NCI-H2171 (cell line): ENCODE measurements at places on chromosomes 3 and 15.

DNA sequence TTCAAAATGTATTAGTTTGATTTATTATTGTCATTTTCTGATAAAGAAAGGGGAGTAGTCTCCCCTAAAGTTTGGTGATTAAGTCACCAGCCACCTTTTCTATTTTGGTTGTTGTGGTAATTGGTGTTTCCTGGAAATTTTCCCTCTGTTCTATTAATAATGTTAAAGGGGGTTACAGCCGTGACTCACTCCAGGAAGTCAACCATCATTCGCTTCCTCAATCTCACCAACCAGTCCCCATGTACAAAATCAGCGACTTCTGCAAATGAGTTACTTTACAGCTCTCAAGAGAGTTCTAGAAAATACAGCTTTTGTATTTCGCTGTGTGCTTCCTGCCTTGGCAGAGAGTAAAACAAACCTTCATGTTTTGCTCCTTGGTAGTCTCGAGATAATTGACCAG lies 285.1 kb downstream of the LPP start:
- DNase-seq, result no peak

- no peak for DNase-seq
Observed at GRCh38 chr3:53802256-53802880, 43.9 kb downstream of the CHDH start.

- peak; percentile 98 for DNase-seq
Observed at GRCh38 chr15:75450307-75451201, 936 bp downstream of the SIN3A start.

- no peak for DNase-seq
Observed at GRCh38 chr3:196184881-196185280, 26.3 kb downstream of the ZDHHC19 start.

DNA sequence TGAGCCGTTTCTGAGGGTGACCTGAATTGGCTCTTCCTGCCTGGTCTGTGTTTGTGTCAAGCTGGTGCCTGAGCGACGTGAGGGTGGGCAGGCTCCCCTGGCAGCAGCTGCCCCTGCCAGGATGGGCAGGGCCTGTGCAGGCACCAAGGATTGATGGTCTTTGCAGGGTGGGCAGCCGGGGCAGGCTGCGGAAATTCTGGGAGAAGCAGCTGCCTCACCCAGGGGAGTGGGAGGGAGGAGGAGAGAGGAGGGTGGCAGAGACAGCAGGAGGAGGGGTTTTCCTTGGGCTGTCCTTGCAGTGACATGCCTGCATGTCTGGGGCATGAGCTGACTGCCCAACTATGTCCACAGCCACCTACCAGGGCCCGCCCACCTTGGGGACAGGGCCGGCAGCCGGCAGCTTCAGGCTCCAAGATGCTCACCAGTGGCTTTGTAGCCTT lies 27.9 kb upstream of the SLC6A6 start:
- no peak for DNase-seq

- no peak for DNase-seq
Observed at GRCh38 chr15:64738226-64739095, 36.9 kb downstream of the RBPMS2 start.

- no peak for DNase-seq
Observed at GRCh38 chr3:39250116-39250747, 29.6 kb downstream of the CX3CR1 start.

DNA sequence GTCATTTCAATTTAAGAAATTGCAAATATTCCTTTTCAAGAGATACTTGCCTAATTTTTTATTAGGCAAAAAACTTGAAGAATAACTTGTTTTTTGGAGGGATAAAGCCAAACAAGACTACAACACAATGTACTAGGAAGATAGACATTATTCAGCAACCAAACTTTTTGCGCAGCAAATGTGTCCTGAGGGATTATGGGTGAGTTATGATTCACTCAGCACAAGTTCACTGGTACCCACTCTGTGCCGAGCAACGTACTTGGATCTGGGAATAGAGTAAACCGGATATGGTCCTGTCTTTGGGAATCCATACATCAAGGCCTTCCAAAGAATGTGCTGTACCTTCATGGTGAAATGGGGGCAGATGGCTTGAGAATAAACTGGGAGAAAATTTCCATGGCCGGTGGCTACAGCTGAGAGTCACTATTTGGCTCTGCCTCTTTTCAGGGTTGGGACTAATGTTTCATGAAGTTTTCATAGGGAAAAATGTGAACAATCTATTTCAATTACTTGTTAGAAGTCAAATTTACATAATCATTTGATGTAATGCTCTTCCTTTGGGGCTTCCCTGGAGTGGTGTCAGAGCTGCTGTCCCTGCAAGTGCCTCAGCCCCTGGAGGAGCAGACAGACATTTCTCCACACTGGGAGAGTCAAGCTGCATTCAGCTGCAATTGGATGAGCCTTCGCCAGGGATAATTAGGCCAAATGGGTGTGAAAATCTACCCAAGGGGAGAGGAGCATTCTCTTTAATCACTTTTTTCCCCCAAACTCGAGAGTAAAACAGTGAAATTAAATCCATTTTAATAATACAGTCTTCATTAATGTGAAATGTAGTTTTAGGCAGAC lies 315.2 kb downstream of the CLSTN2 start:
- DNase-seq, result no peak

- DNase-seq, result no peak
Observed at GRCh38 chr3:124920718-124921117, 13.8 kb downstream of the MUC13 start.

DNA sequence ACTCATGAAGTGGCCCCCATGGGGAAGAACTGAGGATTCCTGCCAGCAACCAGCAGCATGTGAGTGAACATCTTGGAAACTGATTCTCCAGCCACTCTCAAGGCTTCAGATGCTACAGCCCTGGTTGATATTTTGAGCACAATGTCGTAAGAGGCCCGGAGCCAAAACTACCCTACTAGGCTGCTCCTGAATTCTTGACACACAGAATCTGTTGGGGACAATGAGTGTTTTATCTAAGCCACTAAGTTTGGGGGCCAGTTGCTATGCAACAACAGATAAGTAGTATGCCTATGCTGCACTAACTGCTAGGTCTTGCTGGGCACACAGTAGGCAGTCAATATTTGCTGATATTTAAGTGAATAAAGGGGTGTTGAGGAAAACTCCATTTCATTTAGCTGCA lies 89.9 kb upstream of the CHL1 start:
- DNase-seq, result no peak

DNA sequence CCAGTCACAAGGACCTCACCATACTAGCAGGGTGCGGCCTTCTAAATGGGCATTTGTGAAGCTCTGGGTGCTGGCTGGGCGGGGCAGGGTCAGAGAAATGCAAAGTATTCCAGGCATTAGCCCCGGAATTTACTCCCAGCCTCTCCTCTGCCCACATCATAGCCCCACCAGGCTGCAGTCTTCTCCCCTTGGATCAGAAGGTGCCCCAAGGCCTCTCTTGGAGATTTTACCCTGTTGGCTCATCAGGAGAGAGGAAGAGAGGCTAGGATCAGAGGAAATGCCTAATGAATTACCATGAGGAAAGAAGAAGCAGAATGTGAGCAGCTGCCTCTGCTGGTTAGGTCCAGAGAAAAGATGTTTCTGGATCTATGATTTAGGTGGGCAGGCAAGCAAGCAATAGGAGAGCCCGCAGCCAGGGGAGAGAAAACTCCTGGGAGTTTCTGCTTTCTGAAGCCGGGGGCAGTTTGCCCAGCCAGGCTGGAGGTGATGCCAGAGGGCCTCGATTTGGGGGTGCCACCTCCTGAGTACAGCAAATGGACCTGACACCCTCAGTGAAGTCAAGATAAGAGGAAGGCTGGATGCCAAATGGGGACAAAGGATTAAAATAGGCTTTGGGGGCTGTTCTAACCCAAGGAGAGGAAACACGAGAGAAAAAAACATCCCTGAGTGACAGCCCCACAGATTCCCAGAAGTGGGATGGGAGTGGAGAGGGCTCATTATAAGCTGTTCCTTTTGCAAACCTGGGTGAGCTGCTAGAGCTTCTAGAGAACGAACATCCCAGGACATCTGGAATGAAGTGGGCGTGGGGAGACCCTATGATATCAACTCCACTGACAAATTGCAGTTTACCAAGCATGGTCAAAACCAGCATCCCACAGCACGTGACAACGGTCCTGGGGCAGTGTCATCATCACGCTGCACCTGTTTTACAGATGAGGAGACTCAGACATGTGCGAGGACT lies 65.4 kb downstream of the BDH1 start:
- no peak for DNase-seq

- no peak for DNase-seq
Observed at GRCh38 chr3:167187221-167187620, 192.9 kb downstream of the ZBBX start.

DNA sequence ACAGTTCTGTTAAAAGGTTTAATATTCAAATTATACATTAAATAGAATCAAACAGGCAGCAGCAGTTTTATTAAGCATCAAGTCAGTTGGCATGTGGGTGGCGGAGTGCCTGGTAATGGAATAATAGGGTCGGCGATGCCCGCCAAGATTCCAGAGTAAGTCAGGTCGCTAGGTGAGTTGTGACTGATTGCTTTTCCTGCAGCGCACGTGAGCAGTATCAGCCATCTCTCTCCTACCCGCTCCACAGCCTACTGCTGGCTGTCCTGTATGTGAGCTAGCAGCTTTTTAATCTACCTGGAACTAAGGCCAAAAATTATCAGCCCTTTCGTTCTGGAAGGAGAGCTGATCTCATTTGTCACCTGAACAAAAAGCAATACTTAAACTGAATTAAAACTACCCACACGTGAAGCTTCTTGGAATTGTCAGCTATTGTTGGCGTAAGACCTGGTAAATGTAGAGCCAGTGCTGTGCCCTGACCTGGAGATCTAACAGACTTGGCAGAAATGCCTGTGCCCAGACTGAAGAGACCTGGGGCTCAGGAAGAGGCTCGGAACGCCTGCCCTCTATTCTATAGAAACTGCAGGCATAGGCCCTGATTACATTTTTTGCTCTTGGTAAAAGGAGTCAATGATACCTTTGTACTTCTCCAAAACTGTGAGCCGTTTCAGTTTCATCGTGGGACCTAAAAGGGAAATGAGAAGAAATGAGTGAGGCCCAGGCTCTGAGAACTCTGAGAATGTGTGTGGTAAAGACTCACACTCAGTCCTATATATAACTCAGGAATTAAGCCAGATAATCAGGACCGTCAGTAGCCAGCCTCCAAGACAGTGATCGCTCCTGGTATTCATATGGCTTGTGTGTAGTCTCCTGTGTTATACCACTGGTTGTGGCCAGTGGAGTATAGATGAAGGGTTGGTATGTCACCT lies 21.9 kb downstream of the IDH3A start:
- no peak for DNase-seq

DNA sequence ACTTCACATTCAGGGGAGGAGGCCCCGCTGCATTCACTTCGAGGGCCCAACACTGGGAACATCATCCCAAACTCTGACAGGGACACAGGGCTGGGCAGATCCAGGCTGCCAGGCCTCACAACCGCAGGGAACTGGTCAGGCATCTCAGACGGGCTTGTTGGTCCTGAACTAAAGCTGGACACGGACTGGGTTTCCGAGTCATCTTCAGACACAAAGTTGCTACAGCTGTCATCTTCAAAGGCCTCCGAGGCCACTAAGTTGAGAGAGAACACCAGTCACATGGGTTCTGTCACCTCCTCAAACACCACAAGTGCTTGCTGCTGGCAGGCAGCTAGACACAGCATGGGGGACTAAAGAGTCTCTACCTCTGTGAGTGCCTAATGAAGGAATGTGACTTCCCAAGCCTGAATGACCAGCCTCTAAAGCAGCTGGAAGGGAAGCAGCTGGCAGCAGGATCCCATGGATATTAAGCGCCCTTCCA lies 50.9 kb downstream of the CAPN7 start:
- DNase-seq, result no peak

DNA sequence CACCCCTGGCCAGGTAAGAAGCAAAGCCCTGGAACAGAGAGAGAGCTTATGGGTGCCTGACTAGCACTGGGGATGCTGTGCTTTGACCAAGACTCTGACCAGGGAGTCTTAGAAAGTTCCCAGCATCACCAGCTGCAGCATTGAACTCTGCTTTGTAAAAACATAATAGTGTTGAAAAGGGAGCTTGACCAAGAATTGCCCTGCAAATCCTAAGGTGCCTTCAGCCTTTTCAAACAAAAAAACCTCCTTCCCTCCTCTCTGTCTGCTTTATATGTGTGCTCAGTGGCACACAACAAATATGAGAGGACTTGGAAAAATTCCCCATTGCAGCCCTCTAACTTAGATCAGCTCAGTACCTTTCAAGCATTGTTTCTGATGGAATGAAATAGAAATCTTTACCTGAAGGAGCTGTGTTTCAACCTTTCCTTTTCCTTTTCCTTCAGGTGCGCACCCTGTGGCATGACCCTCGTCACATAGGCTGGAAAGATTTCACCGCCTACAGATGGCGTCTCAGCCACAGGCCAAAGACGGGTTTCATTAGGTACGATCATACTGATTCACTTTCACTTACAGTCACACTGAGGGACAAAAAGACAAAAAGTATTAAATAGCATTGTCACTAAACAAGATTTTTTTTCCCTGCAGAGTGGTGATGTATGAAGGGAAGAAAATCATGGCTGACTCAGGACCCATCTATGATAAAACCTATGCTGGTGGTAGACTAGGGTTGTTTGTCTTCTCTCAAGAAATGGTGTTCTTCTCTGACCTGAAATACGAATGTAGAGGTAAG lies 13.0 kb downstream of the THBS1 start:
- no peak for DNase-seq

- no peak for DNase-seq
Observed at GRCh38 chr3:185998136-185998535, 60.3 kb upstream of the TRA2B start.

GRCh38 chr3:10695595-10696285 lies 120.3 kb upstream of the SLC6A11 start:
- DNase-seq, result no peak

DNA sequence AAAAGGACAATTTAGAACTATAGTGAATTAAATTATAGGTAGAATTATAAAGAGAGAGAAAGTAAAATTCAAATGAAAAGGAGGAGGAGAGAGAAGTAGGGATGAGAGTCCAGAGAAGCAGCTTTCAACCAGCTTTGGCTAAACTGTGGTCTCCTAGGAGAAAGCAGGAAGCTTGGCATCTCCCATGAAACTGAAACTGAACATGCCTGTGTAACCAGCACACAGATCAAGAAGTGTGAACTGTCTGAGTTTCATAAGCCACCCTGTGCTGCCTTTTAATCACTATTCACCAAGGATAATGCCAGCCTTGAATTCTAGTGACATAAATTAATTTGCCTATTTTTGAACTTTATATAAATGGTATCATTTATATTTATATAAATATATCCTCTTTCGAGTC lies 128.5 kb downstream of the MYRIP start:
- DNase-seq, result no peak

DNA sequence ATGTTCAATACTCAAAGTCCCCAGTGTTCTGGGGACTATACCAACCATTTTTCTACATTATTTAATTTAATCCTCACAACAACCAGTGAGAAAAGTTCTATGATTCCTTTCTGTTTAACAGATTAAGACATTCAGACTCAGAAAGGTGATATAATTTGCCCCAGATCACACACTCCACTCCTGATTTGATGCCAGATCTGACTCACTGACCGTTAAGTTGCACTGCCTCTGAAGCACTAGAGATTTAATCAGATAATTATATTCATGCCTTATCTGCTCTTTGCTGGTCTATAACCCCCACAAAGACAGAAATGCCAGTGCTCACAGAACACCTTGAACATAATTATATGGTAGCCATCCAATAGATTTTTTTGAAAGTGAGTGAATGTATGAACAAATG lies 501.0 kb downstream of the IGSF11 start:
- DNase-seq, result no peak

- no peak for DNase-seq
Observed at GRCh38 chr3:149902498-149903139, 68.1 kb downstream of the PFN2 start.

- DNase-seq, result peak; percentile 50
Observed at GRCh38 chr15:76057332-76058000, 2.3 kb upstream of the TMEM266 start.
